Activated naive CD4-positive, alpha-beta T cell treated with anti-CD3 and anti-CD28 coated beads, Interleukin-2, amount 10 ng/mL, durations not matched to agents 7 days and 5 days (primary cell): ENCODE measurements at places on chromosomes 12 and 14.

DNA sequence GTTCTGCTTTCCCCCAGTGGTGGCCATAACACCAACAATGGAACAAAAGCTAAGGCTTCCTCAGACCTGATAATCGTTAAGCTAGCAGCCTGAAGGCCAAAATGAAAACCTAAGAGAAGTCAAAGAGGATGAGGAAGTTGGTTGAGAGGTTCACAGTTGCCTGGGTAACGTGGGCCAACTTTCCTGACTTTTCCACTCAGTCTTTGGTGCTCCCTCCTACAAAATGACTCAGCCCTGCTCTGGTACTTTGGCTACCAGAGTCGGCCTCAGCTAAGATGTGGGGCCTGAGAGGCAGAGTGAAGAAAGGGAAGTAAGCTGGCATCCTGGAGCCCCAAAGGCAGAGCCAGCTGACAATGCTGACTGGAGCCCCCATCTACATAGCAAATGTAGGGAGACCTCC is 14.9 kb upstream of the FKBP11 start:
- DNase-seq, result no peak

DNA sequence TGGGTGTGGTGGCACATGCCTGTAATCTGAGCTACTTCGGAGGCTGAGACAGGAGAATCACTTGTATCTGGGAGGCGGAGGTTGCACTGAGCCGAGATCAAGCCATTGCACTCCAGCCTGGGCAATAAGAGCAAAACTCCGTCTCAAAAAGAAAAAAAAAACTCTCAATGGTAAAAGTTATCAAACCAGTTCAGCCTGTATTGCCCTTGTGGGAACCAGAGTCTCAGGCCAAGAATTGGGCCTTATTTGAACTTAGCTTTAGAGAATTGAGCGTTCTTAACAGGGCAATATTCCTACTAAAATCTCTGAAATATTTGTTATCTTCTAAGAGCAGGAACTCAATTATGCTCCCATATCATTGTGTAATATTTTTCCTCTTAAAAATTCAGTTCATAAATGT is 7.7 kb upstream of the MDM2 start:
- DNase-seq, result no peak

GRCh38 chr12:31874961-31875608 is 84.1 kb upstream of the RESF1 start:
- peak; percentile 74 for DNase-seq

- DNase-seq, result no peak
Measured at GRCh38 chr12:1885599-1886245, 32.7 kb downstream of the CACNA2D4 start.

- no peak for DNase-seq
Measured at GRCh38 chr14:99183311-99183710, 88.7 kb downstream of the BCL11B start.

GRCh38 chr12:26647088-26647487 is 185.9 kb downstream of the ITPR2 start:
- DNase-seq, result no peak

- DNase-seq, result no peak
Measured at GRCh38 chr14:102201353-102201738, 61.6 kb downstream of the WDR20 start.

- DNase-seq, result no peak
Measured at GRCh38 chr12:102885043-102885932, 31.8 kb downstream of the PAH start.

- no peak for DNase-seq
Measured at GRCh38 chr12:51326698-51327439, 2.9 kb upstream of the BIN2 start.

- peak; percentile 92 for DNase-seq
Measured at GRCh38 chr12:121209624-121210572, at the start of gene P2RX4. P2RX4 (plus strand) TSS chr12:121210129; CDS start chr12:121210165, 36 bp downstream.

DNA sequence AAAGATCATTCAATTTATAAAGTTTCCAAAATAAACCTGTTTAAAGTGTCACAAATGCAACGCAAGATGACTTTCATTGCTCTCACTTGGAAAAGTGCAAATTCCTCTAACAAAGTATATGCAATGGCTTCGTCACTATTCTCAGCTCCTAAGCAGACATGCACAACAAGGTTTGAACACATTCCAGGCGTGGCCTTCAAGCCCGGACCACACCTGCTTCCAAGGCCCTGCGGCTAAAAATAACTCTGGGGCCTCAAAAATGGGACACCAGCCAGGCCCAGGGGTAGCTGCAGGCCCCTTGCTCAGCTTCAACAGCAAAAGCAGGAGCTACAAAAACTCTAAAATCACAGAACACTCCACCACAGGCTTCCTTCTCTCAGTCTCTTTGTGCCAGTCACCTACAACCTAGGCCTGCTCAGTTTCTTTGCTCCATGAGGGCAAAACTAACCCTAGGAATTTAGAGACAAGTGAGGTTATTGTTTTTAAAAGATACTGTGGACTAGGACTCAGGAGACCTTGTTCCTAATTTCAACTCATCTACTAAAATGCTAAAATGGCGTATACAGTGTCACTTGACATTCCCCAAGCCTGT is 29.3 kb downstream of the DUSP16 start:
- no peak for DNase-seq

DNA sequence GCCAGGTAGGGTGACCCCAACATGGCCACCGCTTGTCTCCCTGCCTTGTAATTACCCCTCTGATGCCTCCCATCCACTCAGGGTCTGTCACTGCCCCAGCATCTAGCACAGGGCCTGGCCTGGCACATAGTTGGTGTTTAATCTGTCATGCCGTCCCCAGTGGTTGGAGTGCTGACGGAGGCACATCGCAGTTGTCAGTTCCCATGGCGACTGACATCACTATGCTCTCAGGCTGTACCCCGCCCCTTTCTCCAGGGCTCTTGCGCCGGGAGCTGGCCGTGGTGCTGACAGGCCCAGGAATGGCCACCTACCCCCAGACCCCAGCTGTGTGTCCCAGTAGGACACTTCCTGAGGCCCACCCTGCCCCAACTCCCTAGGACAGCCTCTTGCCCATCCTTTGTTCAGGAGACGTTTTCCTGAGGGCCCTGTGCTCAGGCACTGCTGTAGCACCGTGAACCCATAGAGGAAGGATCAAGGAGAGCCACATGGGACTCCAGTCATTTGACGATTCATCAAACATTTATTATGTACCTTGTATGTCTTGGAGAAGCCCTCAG is 23.0 kb downstream of the FAM222A start:
- DNase-seq, result peak; percentile 53

DNA sequence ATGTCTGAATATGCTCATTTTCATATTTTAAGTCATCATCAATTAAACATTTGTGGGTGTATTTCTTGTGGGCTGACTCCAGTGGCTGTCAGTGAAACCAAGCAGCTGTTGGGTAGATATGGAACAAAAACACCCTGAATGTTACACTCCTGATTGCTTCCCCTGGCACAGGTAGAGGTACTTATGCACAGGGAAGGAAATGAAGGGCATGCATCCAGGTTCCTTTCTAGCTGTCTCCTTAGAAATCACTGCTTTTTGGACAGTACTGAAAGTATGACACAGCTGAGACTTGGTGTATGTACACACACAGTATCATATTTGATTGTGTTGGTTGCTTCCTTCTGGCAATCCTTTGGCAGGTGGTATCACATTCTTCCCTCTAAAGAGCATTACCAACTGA is 1006.7 kb downstream of the DIO2 start:
- DNase-seq, result no peak

DNA sequence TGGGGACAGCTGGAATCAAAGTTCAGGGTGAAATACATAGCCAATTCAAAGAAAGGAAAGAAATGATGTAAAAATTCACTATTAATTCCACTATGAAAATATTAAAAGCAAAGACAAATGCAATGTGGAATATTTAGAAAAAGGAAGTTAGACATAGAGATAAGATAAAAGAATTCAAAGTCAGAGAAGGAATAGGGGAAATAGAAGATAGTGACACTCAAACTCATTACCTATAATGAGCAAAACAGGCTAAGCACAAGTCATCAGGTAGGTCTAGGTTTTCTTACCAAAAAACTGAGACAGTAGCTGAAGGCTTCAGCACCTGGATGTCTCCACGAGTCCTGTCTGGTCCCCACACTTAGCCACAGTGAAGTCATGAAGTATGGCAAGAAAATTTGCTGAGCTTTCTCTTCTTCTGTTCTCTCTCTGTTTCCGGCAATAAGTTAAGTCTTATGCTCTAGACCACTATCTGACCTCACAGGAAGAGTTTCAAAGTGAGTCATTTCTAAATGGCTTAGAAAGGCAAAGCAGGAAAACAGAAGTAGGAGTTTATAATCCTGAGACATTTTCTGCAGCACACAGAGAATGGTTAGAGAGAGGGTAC is at the start of gene C3AR1:
C3AR1 (minus strand) TSS at position 369 of the 604 bp plus-strand sequence. CDS start 6,174 bp downstream, outside the sequence.
- peak; percentile 62 for DNase-seq

DNA sequence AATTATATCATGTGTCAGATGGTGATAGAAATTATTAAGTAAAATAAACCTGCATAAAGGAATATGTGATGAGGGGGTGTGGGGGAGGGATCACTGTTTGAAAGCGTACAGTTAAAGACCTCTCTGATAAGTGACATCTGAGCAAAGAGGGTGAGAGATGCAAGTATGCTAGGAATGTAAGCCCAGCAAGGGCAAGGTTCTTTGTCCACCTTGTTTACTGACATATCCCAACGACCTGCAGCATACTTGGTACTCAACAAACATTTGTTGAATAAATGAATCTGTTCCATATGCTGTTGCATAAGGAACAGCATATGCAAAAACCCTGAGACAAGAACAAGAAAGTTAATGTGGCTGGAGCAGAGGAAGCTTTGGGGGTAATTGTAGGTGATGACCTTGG is 12.0 kb upstream of the MDM1 start:
- DNase-seq, result no peak

DNA sequence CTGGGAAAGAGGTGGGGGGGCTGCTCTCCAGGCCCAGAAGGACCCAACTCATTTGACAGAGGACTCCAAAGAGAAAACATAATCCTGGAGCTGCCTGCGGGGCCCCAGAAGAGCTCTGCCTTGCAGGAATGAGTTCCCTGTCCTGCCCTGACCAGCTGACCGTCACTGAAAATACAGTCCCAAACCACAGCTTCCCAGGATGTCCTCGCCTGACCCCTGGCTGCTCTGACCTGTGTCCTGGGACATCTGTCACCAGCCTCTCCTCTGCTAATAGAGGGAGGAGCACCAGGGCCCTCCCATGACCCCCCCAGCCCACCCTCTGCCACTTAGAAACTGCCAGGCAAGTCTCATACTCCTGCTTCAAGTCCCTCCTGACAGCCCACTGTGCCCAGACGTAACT is 9.8 kb downstream of the FIGNL2 start:
- no peak for DNase-seq

DNA sequence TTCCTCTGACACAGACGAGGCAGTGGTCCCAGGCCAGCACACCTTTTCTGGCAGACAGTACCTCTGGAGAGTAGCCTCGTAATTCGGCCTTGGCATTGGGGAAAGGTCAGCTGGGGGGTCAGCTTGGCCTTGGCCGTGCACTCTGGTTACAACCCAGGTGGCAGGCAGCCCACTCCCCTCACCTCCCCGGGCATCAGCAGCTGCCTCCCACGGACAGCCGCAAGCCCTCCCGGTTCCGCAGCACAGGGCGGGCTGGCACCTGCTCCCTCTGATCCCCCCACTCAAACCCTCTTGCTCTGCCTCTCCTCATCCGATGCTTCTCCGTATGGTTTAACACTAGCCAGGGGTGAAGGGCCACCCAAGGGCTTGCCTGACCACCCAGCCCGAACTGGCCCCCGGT is 50.6 kb downstream of the TEAD4 start:
- no peak for DNase-seq

DNA sequence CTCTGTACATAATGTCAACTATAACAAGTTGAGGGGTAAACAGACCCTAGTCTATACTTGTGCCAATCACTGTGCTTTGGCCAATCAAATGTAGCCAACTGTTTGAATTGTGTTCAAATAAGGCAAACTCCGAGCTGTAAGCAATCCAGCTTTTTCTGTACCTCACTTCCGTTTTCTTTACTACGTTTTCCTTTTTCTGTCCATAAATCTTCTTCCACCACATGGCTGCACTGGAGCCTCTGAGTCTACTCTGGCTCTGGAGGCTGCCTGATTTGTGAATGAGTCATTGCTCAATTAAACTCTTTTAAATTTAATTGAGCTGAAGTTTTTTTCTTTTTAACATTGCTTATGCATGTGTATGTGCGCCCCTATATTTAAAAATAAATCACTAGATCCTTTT is 29.7 kb downstream of the CLEC1A start:
- DNase-seq, result no peak

GRCh38 chr14:87888136-87888999 is 104.6 kb downstream of the GALC start:
- peak; percentile 60 for DNase-seq

DNA sequence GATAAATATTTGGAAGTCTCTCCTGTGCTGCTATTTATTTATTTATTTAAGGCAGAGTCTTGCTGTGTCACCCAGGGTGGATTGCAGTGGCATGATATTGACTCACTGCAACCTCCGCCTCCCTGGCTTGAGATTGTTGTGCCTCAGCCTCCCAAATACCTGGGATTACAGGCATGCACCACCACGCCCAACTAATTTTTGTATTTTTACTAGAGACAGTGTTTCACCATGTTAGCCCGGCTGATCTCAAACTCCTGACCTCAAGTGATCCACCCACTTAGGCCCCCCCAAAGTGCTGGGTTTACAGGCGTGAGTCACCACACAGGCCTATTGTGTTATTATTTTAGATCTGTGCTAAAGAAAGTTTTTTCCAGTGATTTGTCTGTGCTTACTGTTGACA is 225.2 kb downstream of the CCER1 start:
- no peak for DNase-seq

DNA sequence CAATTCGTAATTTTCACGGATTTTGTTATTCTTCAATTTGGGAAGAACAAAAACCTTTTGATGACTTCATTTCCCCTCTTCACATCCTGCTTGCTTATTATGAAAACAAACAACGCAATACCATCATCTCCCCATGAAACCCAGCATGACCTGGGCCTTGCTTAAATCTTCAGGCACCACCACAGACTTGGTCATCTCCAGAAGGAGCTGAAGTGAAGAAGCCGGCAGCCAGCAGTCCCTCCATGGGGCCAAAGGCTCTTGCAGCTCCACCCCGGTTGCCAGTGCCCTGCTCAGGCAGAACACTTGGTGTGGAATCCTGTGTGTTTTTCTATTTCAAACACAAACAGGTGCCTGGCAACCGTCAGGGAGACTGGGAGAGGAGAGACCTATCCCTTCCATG is 982.9 kb upstream of the TMEM132C start:
- no peak for DNase-seq

DNA sequence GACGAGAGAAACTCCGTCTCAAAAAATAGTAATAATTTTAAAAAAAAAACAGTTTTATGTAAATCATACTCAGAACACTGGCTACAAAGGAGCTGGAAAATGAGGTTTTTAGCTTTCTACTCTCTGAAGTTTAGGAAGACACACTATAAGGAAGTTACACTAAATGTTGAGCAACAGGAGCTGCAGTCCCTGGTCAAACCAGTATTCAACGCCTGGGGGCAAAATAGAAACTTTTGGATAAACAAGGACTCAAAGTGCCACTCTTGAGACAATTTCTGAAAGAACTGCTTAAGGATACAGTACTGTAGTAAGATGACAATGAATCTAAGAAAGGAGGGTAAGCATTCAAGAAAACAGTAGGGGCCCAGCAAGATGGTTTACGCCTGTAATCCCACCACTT is 29.3 kb downstream of the ACTR6 start:
- DNase-seq, result no peak

- DNase-seq, result no peak
Measured at GRCh38 chr14:57420986-57421385, 30.6 kb downstream of the NAA30 start.

- DNase-seq, result peak; percentile 42
Measured at GRCh38 chr14:24132061-24132685, 1.7 kb downstream of the FITM1 start.

GRCh38 chr12:123132951-123133619 is 17.8 kb downstream of the PITPNM2 start:
- peak; percentile 12 for DNase-seq

GRCh38 chr14:103315351-103315911 is 18.6 kb upstream of the EIF5 start:
- no peak for DNase-seq
